ENCODE measurements at places on chromosomes 11 and 22.

DNA sequence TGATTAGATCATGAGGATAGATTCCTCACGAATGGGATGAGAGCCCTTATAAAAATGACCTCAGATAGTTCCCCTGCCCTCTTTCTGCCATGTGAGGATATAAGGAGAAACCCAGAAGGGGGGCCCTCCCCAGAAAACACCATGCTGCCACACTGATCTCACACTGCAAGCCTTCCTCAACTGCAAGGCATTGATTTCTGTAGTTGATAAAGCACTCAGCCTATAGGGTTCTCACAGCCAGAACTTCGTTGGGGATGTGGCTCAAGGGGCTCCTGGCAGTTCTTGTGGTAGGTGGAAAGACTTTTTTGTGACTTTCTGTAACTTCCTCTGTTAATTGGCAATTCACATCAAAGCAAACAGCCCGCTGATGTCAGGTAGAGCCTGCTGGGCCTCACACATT is 108.9 kb downstream of the CD44 start:
- no peak for DNase-seq

DNA sequence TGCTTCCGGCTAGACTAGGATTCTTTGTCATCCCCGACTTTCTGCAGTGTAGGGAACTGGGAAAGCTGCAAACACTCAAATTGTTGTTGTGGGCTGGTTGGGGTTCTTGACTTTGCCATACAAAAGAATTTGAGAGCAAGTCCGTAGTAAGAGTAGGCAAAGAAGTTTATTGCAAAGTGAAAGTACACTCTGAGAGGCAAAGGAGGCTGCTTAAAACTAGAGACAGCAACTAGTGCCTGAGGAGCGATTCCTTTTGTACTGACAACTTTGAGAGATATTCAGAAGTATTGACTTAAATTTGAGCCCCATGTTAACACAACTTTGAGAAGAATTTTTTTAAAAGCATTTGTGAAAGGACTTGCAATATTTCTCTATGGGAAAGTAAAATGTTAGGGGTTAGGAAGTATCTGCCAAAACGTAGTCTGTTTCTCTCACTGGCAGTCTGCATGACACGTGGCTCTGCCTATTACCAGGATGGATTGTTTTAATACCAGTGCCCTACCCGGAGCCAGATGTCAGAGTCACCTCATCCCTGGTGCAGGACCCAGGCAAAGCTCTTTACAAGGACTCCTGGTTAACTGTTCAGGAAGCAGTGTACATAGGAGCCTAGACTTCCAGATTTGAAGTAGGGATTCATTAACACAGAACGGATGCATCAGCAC is 85.0 kb upstream of the CLPB start:
- DNase-seq = peak; percentile 44

DNA sequence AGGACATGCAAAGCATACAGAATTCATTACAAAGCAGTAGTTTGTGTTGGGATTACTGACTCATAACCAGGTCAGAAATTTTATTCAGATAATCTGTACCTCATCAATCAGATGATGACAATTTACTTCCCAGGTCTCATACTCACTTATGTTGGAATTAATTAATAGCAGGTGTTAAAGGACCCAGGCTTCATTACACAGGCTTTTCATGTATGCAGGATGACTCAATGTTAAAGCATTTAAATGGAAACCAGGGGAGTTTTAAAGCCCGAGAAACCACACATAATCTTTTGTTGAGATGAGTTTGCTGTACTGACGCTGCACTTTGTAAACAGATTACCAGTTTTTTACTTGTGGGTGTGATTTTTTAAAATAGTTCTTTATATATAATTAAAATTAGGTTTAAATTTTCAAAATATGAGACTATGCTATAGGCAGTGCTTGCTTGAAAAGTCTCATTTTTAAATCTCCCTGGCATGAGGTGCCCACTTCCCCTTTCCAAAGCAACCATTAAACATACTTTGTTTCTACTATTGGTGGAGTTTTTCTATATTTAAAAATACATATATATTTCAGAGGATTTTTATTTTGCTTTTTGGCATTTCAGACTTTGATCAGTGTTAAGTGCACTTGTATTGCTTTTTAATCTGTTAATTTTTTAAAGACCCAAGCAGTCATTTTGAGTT is 41.0 kb downstream of the CEP57 start:
- DNase-seq = no peak

DNA sequence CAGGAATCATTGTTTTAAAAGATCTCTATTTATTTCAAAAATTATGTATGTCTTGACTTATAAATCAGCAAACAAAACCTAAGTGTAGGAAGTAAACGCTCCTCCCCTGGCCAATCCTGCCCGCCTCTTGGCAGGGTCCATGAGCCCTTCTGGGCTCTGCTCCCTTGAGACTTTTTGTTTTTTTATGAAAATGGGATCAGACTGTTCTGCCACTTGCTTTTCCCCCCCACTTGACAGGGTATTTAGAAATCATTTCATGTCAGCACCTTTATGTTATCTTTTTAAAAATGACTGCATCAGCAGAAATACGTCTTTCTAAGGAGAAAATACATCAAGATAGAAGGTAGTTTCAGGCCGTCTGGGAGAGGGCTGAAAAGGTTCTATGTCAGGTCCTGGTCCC is 35.6 kb downstream of the FBLN1 start:
- no peak for DNase-seq

- DNase-seq = no peak
Measured at GRCh38 chr22:48670731-48671130, 1156.9 kb downstream of the BRD1 start.

DNA sequence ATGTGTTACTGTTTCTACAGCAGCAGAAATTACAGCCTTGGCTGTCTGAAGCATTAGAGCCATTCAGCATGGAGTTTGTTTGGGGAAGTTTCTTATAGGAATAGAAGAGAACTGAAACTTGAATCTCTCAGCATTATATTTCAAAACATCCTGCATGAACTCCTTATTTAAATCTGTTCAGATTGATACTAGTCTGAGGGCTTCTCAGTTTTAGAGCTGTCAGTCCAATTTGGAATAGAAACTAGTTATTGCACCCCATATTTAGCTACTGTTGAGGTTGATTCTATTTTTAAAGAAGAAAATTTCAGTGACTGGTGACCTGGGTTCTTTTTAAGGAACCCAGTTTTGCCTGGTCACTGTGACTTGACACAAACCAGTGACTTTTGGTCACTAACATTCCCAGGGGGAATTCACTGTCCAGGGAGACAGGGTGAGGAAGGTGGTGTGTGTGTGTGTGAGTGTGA is 126.0 kb upstream of the TTC12 start:
- DNase-seq = peak; percentile 46

GRCh38 chr11:46607516-46607915 is 9.5 kb downstream of the HARBI1 start:
- DNase-seq = peak; percentile 37

GRCh38 chr11:120869097-120869496 is 154.8 kb upstream of the TBCEL start:
- DNase-seq = no peak

DNA sequence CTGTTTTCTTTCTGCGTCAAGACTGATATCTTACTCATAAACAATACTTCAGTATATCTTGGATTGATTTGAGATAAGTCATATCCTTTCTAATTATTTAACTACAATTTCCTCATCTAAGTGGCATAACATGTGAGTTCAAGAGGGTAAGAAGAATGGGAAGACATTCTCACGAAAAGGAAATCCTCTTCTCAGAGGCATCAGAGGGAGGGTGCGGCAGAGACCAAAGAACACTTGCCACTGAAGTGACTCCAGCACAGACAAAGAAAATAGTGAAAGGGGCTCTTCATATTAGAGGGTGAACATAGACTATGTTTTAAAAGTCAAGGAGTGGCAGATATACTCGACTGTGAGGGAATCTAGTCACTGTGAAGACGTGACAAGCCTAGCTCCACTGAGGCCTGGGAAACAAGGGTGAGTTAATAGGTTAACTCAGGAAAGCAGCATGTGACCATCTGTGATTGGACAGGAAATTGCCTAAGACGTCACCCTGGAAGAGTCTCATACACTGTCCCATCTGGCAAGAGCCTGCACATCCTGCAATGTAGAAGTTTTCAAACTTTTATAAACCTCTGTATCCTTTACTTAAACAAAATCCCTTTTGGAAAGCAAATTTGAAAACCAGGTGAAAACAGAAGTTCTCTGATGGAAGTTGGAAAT is 1.9 kb upstream of the MMP1 start:
- no peak for DNase-seq

- no peak for DNase-seq
Measured at GRCh38 chr11:34564406-34564805, 50.8 kb upstream of the ELF5 start.

DNA sequence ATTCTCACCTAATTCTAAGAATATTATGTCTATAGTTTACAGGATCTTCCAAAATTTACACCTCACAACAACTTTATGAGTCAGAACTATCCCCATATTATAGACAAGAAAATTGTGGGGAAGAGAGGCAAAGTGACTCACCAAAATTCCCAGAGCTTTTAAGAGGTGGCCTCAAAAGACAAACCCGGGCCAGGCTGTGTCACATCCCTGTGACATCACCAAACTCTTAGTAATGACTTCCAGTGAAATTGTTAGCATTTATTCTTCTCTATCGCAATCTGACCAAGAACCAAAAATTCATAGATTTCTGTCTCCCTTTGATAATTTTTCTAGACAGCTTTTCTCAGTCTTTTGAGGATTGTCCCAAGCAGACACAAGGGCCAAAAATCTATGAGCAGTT is 134.3 kb downstream of the SNX19 start:
- DNase-seq = no peak

DNA sequence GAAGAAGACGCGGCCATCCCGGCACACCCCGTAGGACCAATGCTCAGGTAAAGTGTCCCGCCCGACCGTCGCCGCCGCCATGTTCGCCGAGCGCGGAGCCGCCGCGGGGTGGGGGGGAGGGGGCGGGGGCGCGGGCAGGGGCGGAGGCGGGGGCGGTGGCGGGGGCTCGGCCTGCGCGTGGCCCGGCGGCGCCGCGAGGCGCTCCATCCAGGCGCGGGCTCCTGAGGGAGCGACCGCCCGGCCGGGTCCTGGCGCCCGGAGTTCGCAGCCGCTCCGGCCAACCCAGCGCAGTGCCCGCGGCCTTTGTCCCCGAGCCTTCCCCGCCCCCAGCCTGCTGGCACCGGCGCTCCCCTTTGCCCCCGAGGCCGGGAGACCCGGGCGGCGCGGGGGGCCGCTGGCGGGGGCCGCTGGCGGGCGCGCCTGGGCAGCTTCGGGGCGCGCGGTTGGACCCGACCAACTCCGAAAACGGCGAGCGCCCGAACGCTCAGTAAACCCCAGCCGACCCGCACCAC is at the start of gene PLEKHA7:
TSS of gene PLEKHA7 (minus strand) at position 94 of the 512 bp plus-strand sequence. CDS start at position 81, 13 bp downstream.
- DNase-seq = no peak

GRCh38 chr11:134655189-134655989 is 243.3 kb upstream of the B3GAT1 start:
- no peak for DNase-seq

- DNase-seq = no peak
Measured at GRCh38 chr11:116688202-116688540, 84.6 kb downstream of the BUD13 start.

DNA sequence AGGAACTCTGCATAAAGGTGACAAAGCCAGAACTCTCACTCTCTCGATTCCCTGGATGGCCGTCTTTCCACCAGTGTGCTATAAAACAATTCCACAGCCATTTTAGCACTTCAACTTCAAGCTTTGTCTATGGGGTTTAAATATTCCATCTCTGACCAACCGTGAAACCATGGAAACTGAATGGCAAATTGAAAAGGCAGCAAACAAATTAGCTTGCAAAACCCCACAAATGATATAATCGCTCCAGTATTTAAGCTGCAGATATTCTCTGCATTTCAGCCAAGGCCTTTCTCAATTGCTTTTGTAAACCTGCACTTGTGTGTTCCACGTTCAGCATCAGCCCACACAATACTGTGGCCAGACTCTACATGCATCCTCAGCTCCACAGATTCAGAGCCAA is 131.7 kb upstream of the ISX start:
- no peak for DNase-seq

- no peak for DNase-seq
Measured at GRCh38 chr11:25993016-25993415, 338.9 kb upstream of the ANO3 start.

GRCh38 chr11:6531267-6531752 is 34.2 kb downstream of the DNHD1 start:
- peak; percentile 67 for DNase-seq

- no peak for DNase-seq
Measured at GRCh38 chr11:99952816-99953215, 734.3 kb upstream of the ARHGAP42 start.

- no peak for DNase-seq
Measured at GRCh38 chr11:45411228-45411946, 125.2 kb upstream of the SYT13 start.

DNA sequence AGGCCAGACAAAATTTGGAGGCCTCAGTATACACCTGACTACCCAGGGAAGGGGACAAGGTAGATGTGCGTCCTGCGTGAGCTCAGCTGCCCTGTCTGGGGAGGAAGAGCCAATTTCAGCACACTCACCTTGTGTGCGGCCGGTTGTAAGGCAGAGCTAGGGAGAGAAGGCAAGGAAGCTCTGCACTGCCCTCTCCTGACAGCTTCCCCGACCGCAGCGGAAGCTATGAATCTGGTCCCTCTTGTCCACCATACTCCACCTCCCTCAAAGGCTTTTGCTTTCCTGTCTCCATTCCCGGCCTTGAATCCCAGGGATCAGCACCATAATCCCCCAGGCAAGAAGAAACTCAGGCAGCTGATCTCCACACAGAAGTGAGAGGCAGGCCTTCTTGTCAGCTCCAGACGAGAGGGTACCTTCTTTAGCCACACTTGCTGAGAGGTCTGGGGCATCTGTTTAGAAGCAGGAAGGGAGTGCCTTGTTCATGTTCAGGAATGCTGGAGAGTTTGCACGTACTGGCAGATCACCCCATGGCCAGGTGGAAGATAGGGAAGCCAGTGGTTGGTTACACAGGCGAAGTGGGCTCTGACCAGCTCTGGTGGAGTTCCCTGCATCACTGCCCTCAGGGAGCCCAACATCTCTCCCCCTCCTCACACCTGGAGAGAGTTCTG is 62.5 kb downstream of the FEZ1 start:
- DNase-seq = peak; percentile 18

- DNase-seq = no peak
Measured at GRCh38 chr11:16844268-16844771, 105.9 kb downstream of the C11orf58 start.

GRCh38 chr22:44777364-44777755 is 25.0 kb downstream of the ARHGAP8 start:
- DNase-seq = no peak

GRCh38 chr22:35587447-35587870 is 29.7 kb downstream of the MB start:
- DNase-seq = no peak

GRCh38 chr11:27339941-27340340 is 23.1 kb downstream of the CCDC34 start:
- no peak for DNase-seq

- no peak for DNase-seq
Measured at GRCh38 chr11:117989351-117990102, 3.3 kb downstream of the IL10RA start.
